BJ (cell line): ENCODE measurements at places on chromosomes 2 and 18.

DNA sequence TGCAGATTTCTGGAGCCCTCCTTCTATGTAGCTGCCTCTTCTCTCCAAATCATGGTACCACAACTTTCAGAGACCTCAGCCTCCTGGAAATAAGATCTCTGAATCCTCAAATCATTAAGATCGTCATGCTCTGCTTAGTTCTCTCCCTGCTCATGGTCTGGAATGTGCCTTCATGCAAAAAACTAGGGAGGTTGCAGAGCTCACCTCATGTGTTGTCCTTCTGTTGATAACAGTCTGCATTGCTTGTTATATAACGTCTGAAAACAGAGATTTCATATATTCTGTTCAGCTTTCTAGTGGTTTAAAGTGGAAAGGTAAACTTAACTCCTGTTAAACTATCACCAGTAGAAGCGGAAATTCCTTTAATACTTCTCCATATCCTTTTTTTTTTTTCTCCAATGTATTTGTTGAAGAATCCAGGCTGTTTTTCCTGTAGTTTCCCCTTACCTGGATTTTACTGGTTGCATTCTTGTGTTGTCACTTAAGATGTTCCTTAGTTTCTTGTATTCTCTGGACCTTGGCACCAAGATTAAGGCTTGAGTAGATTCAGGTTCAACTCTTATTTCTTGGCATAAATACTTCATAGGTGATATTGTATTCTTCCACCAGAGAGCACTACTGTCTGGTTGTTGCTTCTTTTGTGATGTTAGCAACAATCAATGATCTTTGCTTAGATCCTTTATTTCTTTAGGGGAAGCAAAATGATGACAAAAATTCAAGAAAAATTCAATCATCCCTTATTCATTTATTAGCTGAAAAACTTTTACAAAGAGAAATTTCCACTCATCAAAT lies 211.3 kb downstream of the LOXHD1 start:
- DNase-seq, result no peak

- DNase-seq, result no peak
Measured at GRCh38 chr2:210224941-210225672, at the start of gene ACADL. Gene ACADL (minus strand): TSS chr2:210225447. CDS start chr2:210225263, 184 bp downstream.

DNA sequence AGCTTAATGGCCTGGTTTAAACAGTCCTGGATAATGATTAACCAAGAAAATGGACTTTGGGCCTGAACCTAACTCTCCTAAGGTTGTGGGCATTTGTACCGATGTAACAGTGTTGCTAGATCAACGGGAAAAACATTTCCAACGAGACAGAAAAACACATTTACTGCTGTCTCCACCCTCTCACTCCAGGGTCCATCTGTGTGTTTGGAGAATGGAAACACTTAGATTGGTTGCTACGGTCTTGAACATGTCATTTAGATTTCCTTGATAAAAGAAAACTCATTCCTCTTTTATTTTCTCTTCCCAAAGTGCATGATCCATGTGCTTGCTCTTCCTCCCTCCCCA lies 88.0 kb downstream of the SOCS6 start:
- no peak for DNase-seq

- DNase-seq, result no peak
Measured at GRCh38 chr18:9619056-9619455, 4.7 kb upstream of the PPP4R1 start.

GRCh38 chr2:215635071-215635787 lies 199.4 kb upstream of the FN1 start:
- DNase-seq, result no peak
